Renal cortical epithelial cell (primary cell): ENCODE measurements at places on chromosomes 3 and 15. TPM values are rescaled to one million over a fixed set of nuclear protein-coding genes. Genes with fewer than 3 reads are reported as not detected.

DNA sequence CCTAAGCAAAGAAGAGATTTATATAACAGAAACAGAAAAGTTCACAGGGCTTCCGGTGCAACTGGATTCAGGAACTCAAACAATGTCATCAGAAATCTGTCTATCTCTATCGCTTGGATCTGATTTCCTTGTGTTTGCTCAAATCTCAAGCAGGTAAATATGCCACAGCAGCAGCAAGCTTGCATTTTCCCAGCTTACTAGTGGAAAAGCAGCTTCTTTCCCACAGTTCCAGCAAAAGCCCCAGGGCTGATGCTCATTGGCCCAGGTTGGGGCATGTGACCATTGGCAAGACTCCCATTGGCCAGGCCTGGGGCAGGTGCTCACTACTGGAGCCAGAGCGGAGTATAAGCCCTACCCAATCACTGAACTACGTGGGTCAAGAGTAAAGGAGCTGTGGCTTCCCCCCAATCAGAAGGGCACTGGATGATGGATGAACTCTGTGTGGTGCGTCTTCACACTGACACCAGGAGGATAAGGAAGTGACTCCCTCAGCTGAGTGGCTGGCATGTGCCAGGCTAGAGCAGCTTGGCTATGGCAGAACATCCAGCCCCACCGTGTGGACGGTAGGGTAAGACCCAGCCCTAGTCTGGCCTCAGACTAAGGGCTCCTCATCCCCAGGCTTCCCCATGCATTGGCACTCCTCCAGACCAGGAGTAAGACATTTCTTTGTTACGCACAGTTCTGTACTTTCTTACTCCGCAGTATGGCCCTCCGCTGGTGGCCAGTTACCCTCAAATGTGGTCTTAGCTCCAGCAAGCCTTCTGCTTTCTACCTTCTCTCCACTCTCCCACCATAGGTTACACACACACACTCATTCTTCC is 13.1 kb upstream of the VIPR1 start:
- no peak for DNase-seq

- DNase-seq, result no peak
These were observed 43.5 kb upstream of the SLC22A13 start for GRCh38 chr3:38222032-38222634.

DNA sequence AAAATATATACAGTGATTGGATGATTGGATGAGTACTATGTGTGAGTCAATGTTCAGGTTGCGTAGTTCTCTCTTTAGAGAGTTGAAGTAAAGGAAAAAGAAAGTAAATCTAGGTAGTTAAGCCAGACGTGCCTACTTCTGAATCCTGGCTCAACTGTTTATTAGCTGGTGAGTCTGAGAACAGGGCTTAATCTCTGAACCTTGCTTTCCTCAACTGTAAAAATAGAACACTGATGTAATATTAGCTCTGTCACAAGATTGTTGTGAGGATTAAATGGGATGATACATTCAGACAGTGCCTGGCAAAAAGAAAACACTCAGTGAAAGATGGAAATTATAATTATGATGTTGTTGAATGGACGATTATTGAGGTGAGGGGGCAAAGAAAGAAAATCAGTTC is 413.4 kb downstream of the MAGI1 start:
- DNase-seq, result peak; percentile 11

GRCh38 chr15:80787316-80787715 is 8.1 kb downstream of the CEMIP start:
- no peak for DNase-seq

GRCh38 chr15:52682781-52683180 is 3.6 kb upstream of the ATOSA start:
- peak; percentile 35 for DNase-seq

The RAMAC gene
- 41.9 and 79.2 TPM in 2 replicates for total RNA-seq

The CELF6 gene
- total RNA-seq, result 0.15 TPM in 1 of 2 replicates, not detected in the other

DNA sequence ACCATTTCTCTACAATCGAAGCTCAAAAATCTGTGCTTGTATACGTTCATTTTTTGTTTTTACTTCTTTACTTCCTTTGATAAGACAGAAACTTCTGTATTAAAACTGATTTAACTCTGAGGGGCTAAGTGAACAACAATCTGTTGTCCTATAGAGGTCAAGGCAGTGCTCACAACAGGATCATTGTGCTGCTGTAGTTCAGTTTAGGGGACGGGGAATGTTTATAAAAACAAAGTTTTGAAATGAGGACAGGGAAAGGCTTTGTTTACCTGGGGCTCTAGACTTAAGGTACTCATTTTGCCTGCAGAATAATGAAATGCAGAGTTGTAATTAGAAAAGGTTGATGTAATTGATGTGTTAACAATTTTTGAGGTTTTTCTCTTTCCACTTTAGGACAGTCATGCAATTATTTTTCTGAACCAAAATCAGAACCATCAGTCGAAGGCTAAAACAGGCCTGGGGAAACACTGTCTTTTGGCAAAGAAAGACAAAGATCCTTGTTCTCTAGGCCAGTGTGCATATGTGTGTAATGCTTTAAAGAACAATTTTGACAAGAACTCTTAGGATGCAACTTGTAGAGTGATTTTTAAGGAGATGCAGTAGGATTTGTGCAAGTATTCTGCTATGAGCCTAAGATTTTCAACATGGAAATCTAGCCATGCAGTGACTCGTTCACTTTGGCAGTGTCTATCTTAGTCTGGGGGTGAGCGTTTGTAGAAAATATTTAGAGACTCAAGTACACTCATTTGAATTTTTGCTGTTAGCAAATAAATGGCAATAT is 165.2 kb downstream of the PGPEP1L start:
- DNase-seq, result no peak

- peak; percentile 48 for DNase-seq
These were observed 110.8 kb downstream of the TNIK start for GRCh38 chr3:171349392-171349791.

DNA sequence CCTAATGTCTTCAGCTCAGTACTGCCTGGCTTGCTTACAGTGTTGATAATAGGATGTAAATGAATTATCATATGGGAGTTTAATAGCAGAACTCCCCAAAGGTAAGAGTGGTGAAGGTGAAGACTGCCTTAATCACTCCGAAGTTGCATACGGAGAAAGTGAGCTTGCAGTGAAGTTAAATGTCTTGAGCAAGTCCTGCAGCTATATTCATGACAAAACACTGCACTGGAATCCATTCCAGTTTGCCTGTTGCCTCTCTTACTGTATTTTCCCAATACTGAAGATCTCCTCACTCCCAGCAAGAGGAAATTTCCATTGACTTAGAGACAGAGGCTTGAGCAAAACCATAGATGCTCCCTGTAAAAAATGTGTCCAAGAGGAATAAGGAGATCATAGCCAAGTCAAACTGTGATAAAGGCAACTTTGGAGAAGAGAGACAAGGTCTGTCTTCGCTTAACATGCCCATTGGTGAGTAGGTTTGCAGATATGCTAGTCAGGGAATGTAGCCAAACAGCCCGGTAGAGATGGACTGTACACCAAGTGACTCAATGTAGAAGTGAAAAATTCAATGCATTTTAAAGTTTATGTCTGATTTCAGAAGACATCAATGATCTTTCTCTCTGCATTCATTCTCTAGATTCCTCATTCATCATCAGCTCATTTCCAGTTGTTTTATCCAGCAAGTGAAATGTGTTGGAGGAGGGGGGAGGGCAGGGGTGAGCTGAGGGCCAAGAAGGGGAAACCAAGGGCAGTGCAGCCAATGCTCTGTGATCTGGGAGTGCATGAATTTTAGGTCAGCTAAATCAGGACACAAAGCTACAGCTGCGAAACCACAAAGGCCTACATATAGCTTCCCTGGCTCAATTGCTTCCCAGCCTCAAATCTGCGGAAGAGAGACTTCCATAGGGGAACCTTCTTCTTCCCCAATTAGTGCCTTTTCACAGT is 667.1 kb upstream of the NR2F2 start:
- DNase-seq, result no peak

The NEK10 gene
- 1.2 and 15.5 TPM in 2 replicates for total RNA-seq

The CX3CR1 gene
- 0.17 TPM in 1 of 2 replicates, not detected in the other for total RNA-seq

GRCh38 chr15:71239592-71240364 is 124.5 kb downstream of the THSD4 start:
- DNase-seq, result no peak

The GCSAM gene
- total RNA-seq, result not detected in 2 replicates

The ZNF385D gene
- 1.0 TPM in 1 of 2 replicates, not detected in the other for total RNA-seq

The REC114 gene
- not detected in 2 replicates for total RNA-seq

DNA sequence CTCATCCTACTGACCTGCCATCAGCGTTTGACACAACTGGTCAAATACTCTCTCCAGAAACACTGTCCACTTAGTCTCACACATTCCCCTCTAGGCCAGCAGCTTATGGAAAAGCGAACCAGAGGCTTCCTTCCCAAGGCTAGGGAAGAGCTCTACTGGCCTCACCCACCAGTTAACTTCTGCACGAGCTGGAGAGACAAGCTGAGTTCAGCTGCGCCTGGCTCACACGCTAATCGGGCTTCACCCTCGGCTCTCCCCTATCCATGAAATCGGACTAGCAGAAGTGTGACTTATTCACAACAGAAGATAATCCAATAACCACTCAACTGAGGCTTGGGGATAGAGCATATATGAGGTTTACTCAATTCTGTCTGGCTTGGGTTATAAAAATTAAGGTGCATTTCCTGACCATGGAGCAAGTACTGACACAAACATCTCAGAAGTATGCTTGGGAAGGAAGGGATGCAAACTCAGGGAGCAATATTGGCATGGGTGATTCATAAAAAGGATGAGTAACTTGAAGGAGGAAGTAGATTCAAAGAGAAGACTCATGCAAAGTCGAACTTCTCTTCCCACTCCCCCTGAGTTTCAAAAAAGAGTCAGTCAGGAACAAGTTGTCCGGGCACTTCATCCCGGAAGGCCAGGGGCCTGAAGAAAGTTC is 73.1 kb downstream of the XXYLT1 start:
- DNase-seq, result peak; percentile 86

The NR1I2 gene
- total RNA-seq, result 0.20 TPM in 1 of 2 replicates, not detected in the other

GRCh38 chr3:278300-279064 is 81.9 kb downstream of the CHL1 start:
- DNase-seq, result no peak

GRCh38 chr15:71743861-71744382 is 66.4 kb upstream of the NR2E3 start:
- DNase-seq, result peak; percentile 63

The SLC22A13 gene
- total RNA-seq, result 0.25 TPM in 1 of 2 replicates, not detected in the other

GRCh38 chr3:115617591-115617990 is 5.7 kb upstream of the GAP43 start:
- DNase-seq, result no peak

DNA sequence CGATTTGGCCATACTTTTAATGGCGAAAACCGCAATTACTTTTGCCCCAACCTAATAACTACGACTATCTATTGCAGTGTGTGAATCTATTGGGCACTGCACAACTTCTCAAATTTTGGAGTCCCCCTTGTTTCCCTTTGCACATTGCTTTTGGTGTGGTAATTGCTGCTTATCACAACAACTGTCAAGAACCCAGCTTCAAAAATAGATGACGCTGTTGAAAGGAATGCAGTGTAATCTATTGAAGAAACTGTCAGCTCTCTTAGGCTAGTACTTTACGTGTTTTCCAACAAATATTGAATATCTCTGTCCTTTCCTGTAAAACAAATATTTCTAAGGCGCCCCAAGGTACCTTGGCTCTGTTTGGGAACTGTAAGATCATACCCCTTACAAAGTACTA is 222.8 kb upstream of the UBE2E2 start:
- peak; percentile 23 for DNase-seq

The HGD gene
- total RNA-seq, result 27.3 and 91.5 TPM in 2 replicates

The CD96 gene
- total RNA-seq, result 0.05 TPM in 1 of 2 replicates, not detected in the other

GRCh38 chr3:23751212-23751723 is 54.5 kb upstream of the UBE2E1 start:
- DNase-seq, result peak; percentile 77

DNA sequence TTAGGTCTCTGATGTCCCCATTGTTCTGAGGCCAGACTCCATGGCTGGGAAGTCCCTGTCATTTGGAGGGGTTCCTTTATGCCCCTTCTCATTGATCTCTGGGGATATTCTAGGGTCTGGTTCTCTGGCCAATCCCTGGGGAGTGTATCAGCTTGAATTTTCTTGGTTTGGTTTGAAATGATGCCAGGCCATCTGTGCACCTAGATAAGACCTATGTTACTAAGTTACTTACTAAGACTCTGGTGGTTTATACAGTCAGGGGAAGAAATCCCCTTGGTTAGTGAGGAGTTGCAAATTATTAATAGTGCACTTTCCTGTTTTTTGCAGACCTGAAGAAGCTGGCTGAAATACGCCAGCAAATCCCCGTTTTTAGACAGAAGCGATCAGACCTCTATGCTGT is 20.3 kb downstream of the NIT2 start:
- peak; percentile 71 for DNase-seq
